Mammary epithelial cell (primary cell): ENCODE measurements at places on chromosomes 3 and 15.

- DNase-seq, result no peak
Observed at GRCh38 chr3:171295484-171296373, 164.5 kb downstream of the TNIK start.

- no peak for DNase-seq
Observed at GRCh38 chr3:10693457-10693856, 122.6 kb upstream of the SLC6A11 start.

DNA sequence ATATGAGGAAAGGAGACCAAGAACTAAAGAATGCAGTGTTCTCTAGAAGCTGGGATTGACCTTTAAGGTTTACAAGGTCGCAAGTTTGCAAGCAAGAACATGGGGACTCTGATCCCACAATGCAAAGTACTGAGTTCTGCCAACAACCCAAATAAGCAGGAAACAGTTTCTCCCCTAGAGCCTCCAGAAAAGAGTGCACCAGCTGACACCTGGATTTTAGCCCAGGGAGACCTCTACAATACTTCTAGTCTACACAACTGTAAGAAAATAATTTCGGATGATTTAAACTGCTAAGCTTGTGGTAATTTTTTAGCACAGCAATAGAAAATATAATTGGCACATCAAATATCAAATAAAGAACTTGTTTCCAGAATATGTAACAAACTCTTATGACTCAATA is 46.4 kb downstream of the EHHADH start:
- DNase-seq, result no peak

- no peak for DNase-seq
Observed at GRCh38 chr15:49870472-49870871, 248.6 kb downstream of the ATP8B4 start.

GRCh38 chr15:40163657-40164416 is 3.0 kb downstream of the BUB1B start:
- no peak for DNase-seq

DNA sequence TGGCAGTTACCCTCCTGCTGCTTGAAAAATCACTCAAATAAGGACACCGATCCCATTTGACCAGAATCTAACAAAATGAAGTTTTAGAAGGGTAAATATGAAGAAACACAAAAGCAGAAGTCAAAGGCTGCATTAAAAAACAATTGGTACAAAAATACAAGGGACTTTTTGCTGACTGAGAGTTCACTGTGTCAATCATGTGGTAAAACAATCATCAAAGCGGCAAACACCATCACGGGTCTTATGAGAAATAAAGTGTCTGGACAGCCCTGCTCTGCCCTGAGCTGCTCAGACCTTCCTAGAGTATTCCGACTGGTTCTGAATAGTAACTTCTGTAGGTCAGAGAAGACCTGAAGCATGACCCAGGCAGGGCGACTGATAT is 137.2 kb upstream of the RAD18 start:
- DNase-seq, result no peak
